Memory B cell (primary cell): ENCODE measurements at places on chromosomes 12 and 14.

- H3K4me3 ChIP-seq, result no peak overlapping the region
- H3K27ac ChIP-seq, result no peak overlapping the region
- no peak for DNase-seq
- H3K36me3 ChIP-seq, result peaks cover 27% of the 10 kb centered on the region
- peaks cover 10% of the 10 kb centered on the region for H3K4me1 ChIP-seq
- no peaks in the 10 kb centered on the region for H3K27me3 ChIP-seq
Measured at GRCh38 chr14:70789961-70790360, 19.4 kb downstream of the MAP3K9 start.

DNA sequence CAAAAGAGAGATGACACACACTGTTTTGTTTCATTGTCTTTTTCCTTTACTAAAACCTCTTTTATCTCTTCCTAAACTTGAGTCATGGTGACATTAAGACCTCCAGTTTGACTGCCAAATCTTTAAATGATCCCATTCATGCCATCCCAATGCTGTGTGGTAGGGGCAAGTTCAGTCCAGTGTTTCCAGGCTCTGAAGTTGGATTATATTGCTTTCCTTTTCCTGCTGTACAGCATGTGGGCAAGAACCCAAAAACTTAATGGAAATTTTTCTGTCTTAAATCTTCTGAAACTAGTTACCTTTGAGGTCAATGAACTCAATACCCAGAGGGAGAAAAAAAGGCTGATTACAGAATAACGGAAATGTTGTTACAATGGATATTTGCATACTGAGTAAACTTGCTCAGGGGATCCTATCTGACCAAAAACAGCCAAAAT, 187.1 kb upstream of the FAR2 start:
- no peak overlapping the region for H3K4me3 ChIP-seq
- H3K27ac ChIP-seq, result no peak overlapping the region
- no peaks in the 10 kb centered on the region for H3K4me1 ChIP-seq
- no peaks in the 10 kb centered on the region for H3K36me3 ChIP-seq

GRCh38 chr12:15526033-15526432, 203.7 kb downstream of the PTPRO start:
- H3K4me1 ChIP-seq, result peaks cover 5% of the 10 kb centered on the region
- no peaks in the 10 kb centered on the region for H3K27me3 ChIP-seq
- DNase-seq, result peak; percentile 52
- peaks cover 2% of the 10 kb centered on the region for H3K36me3 ChIP-seq
- H3K27ac ChIP-seq, result no peak overlapping the region
- H3K4me3 ChIP-seq, result no peak overlapping the region

DNA sequence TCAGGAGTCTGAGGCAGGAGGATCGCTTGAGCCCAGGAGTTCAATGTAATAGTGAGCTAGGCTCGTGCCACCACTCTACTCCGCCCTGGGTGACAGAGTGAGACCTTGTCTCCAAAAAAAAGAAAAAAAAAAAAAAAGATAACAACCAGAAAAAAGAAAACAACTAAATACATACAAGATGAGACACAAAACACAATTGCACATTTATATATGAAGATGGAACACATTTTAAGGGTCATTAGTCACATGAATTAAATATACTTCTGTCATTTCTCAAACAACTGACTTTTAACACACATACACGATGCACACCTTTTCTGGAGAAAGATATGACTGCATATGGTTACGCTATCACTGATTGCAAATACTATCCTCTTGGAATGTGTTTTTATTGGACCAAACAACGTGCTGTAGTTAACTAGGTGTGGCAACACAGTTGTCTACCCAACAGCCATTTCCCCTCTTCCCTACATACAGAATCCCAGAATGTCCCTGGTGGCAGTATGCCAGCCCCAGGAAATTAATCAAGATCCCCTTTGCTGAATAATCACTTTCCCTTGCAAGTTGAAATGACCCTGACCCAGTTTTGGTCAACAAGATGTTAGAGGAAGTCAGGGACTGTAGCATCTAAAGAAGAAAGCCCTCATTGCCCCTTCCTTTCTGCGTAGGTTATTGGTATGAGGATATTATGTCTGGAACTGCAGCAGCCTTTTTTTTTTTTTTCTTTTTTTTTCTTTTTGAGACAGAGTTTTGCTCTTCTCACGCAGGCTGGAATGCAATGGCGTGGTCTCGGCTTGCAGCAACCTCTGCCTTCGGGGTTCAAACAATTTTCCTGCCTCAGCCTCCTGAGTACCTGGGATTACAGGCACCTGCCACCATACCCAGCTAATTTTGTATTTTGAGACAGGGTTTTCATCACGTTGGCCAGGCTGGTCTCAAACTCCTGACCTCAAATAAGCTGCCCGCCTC, 5.6 kb upstream of the MYL6B start:
- peaks cover 12% of the 10 kb centered on the region for H3K36me3 ChIP-seq
- DNase-seq, result no peak
- no peak overlapping the region for H3K4me3 ChIP-seq
- no peak overlapping the region for H3K27ac ChIP-seq
- H3K27me3 ChIP-seq, result no peaks in the 10 kb centered on the region

GRCh38 chr12:84073401-84073800, 839.2 kb downstream of the SLC6A15 start:
- DNase-seq, result no peak
- H3K4me3 ChIP-seq, result no peak overlapping the region
- H3K36me3 ChIP-seq, result no peaks in the 10 kb centered on the region
- no peak overlapping the region for H3K27ac ChIP-seq
- no peaks in the 10 kb centered on the region for H3K4me1 ChIP-seq
- H3K27me3 ChIP-seq, result no peaks in the 10 kb centered on the region

DNA sequence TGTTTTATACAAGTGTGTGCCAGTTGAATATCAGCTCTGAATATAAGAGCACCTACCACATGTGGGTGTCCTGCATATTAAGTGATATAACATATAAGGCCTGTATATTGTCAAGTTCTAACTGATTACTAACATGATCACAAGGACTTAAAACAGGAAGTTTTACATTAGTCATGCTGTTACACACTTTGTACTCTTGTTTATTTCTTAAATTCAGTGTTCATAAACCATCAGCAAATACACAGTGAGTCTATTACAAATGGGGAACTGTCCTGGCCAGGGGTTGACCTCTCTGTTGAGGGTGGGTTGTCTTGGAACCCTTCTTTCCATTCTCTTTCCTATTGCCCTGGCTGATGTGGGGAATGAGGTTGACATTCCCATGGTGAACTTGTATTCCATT, 19.1 kb downstream of the HELB start:
- H3K4me3 ChIP-seq, result no peak overlapping the region
- peaks cover 3% of the 10 kb centered on the region for H3K4me1 ChIP-seq
- H3K27ac ChIP-seq, result no peak overlapping the region
- no peaks in the 10 kb centered on the region for H3K27me3 ChIP-seq
- no peak for DNase-seq

- no peaks in the 10 kb centered on the region for H3K27me3 ChIP-seq
- H3K4me1 ChIP-seq, result peaks cover 2% of the 10 kb centered on the region
- H3K27ac ChIP-seq, result no peak overlapping the region
- peaks cover 28% of the 10 kb centered on the region for H3K36me3 ChIP-seq
- DNase-seq, result no peak
Measured at GRCh38 chr14:67908052-67908754, 88.6 kb downstream of the RAD51B start.

DNA sequence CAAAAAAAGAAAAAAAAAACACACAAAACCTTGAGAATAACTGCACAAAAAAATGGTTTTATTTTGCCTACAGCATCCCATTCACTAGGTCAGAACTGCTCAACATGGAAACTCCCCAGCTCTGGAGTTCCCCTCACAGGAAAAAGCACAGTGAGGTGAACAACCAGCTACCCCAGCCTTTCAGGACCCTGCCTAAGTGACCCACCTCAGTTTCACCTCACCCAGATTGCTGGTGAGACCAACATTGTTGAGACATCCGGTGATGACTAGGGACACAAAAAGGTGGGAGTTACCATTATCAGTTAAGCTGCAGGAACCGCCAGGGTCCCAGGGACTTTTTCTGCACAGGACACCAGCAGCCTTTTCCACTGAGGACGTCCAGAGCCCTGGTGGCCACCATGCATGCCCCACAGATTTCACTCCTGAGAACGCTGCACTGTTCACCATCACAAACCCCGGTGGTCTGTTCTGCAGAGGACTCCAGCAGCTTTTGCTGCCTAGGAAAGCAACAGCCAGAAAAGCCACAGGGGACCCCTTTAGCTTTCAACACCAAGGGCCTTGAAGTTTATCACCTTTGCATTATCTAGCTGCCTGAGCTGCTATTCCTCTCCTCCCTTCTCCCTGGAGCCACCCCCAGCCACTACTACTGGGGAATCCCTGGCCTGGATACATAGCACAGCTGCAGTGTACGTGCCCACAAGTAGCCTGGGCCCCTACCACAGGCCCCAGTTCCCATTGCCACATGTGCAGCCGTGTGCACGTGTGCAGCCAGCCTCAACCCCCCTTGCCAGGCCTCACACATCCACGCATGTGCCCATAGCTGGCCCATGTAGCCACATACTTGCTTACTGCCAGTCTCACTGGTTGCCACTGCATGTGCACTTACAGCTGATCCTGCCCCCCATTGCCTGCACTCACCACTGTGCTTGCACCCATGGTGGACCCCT, 62.5 kb upstream of the FAR2 start:
- no peaks in the 10 kb centered on the region for H3K36me3 ChIP-seq
- no peaks in the 10 kb centered on the region for H3K4me1 ChIP-seq
- H3K27me3 ChIP-seq, result peaks cover 11% of the 10 kb centered on the region
- DNase-seq, result no peak

DNA sequence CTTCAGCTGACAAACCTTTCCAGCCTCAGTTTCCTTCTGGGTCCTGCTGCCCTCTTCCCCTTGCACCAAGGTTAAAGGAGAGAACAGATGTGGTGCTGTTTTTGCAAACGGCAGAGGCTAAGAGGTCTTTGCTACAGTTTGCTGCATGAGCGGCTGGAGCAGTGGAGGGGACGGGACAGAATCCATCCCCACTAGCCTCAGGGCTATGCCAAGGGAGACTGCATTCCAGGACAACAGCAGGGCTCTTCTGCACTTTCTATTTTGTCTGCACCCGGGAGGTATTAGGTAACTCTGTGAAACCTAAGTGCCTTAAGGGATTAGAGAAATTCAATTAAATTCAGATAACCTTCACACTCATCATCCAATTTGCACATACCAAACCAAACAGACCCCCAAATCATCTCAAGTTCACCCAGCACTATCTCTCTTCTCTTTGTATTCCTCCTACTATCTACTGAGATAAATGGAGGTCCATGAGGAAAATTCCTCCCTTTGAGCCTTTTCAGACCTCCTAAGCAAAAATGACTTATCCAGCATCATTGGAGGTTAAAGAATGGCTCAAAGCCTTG, 103.8 kb upstream of the VRK1 start:
- H3K27ac ChIP-seq, result no peak overlapping the region
- no peak overlapping the region for H3K4me3 ChIP-seq
- H3K27me3 ChIP-seq, result peaks cover 5% of the 10 kb centered on the region
- DNase-seq, result no peak

DNA sequence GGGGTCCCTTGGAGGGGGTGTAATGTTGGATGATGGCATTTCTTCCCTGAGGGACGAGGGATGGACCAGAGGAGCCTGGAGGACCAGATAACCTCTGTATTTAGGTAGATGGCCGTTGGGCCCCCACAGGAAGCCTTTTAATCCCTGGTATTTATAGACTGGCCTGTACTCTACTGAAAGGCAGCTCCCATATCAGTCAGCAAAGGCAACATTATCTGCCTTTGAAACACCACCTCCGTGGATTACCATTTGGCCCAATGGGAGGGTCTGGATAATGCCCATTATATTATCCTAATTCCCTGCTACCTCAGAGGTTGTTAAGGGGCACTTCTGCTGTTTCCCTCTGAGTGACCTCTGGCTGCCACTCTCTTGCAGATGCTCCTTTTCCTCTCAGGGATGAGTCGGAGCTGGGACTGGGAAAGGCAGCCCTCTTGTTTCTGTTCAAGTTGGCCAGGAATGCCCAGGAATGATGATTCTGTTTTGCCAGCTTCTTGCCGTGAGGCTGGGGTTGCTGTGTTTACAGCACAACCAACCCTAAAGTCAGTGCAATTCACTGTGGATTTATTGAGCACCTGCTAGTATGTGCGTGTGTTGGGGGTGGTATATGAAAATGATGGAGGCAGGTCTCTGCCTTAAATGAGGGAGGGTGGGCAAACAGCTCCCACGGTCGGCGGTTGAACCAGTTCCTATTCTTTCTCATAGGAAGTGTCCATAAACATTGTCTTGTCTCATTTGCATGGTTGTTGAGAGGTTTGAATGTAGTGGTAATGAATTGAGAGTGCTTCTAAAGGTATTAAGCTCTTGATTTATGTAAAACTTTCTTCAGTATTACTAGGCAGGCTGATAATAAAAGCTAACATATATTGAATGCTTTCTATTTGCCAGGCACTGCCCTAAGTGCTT, 18.1 kb downstream of the SUSD6 start:
- no peak for DNase-seq
- H3K27me3 ChIP-seq, result no peaks in the 10 kb centered on the region
- H3K36me3 ChIP-seq, result peaks cover 2% of the 10 kb centered on the region

GRCh38 chr12:73531752-73532151, 1005.9 kb upstream of the ATXN7L3B start:
- H3K27me3 ChIP-seq, result no peaks in the 10 kb centered on the region
- H3K4me1 ChIP-seq, result no peaks in the 10 kb centered on the region
- no peak overlapping the region for H3K4me3 ChIP-seq
- H3K36me3 ChIP-seq, result no peaks in the 10 kb centered on the region
- H3K27ac ChIP-seq, result no peak overlapping the region

GRCh38 chr12:124453419-124454351, 113.7 kb downstream of the NCOR2 start:
- peaks cover 9% of the 10 kb centered on the region for H3K36me3 ChIP-seq
- H3K4me1 ChIP-seq, result peaks cover 30% of the 10 kb centered on the region
- DNase-seq, result peak; percentile 70
- peak overlapping the region; percentile 76 for H3K4me3 ChIP-seq

GRCh38 chr12:32921397-32921796, 24.8 kb upstream of the PKP2 start:
- H3K4me3 ChIP-seq, result no peak overlapping the region
- no peak for DNase-seq
- no peaks in the 10 kb centered on the region for H3K4me1 ChIP-seq
- no peak overlapping the region for H3K27ac ChIP-seq
- H3K36me3 ChIP-seq, result no peaks in the 10 kb centered on the region

- H3K36me3 ChIP-seq, result peaks cover 9% of the 10 kb centered on the region
- peak overlapping the region; percentile 97 for H3K27ac ChIP-seq
- H3K4me1 ChIP-seq, result peaks cover 36% of the 10 kb centered on the region
- H3K27me3 ChIP-seq, result no peaks in the 10 kb centered on the region
Measured at GRCh38 chr12:40223646-40224045, 1.2 kb upstream of the LRRK2 start.

GRCh38 chr14:29918981-29919380, 8.7 kb downstream of the PRKD1 start:
- no peaks in the 10 kb centered on the region for H3K27me3 ChIP-seq
- DNase-seq, result no peak
- no peak overlapping the region for H3K27ac ChIP-seq
- no peak overlapping the region for H3K4me3 ChIP-seq
- H3K4me1 ChIP-seq, result no peaks in the 10 kb centered on the region

- H3K4me3 ChIP-seq, result no peak overlapping the region
- H3K4me1 ChIP-seq, result peaks cover 11% of the 10 kb centered on the region
- peaks cover 3% of the 10 kb centered on the region for H3K36me3 ChIP-seq
- peak overlapping the region; percentile 9 for H3K27ac ChIP-seq
- DNase-seq, result no peak
- H3K27me3 ChIP-seq, result no peaks in the 10 kb centered on the region
Measured at GRCh38 chr12:101889211-101889752, 11.9 kb downstream of the DRAM1 start.
